ENCODE measurements at places on chromosomes 11 and 22.
A peak's percentile ranks its signal among the peaks of the same experiment; 100 is the strongest.

GRCh38 chr11:113862435-113862834, 12.9 kb downstream of the USP28 start:
- DNase-seq, result no peak

- DNase-seq, result no peak
Measured at GRCh38 chr11:44581246-44581645, 15.8 kb downstream of the CD82 start.

- no peak for DNase-seq
Measured at GRCh38 chr11:5626196-5626595, 1.4 kb downstream of the TRIM34 start.

GRCh38 chr11:128599729-128600128, 12.4 kb upstream of the ETS1 start:
- no peak for DNase-seq

DNA sequence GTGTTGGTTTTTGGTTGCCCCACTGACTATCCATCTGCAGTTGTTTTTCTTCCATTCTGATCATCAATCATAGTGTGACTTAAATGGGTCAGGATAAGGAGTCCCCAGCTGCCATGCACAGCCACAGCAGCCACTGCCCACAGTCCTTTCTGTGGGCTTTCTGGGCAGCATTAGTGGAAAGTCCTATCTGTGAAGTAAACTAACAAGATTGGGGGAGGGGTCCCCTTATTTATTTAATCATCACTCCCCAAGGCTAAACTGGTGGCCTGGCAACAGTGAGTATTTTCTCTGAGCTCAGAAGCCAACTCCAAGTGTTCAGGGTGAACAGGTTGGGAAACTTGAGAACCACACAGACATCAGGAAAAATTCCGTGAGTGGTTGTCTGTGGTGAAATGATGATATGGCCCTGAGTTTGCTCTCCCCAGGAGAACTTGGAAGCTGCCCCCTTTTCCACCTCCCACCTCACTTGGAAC, 145.0 kb downstream of the CCDC34 start:
- no peak for DNase-seq

DNA sequence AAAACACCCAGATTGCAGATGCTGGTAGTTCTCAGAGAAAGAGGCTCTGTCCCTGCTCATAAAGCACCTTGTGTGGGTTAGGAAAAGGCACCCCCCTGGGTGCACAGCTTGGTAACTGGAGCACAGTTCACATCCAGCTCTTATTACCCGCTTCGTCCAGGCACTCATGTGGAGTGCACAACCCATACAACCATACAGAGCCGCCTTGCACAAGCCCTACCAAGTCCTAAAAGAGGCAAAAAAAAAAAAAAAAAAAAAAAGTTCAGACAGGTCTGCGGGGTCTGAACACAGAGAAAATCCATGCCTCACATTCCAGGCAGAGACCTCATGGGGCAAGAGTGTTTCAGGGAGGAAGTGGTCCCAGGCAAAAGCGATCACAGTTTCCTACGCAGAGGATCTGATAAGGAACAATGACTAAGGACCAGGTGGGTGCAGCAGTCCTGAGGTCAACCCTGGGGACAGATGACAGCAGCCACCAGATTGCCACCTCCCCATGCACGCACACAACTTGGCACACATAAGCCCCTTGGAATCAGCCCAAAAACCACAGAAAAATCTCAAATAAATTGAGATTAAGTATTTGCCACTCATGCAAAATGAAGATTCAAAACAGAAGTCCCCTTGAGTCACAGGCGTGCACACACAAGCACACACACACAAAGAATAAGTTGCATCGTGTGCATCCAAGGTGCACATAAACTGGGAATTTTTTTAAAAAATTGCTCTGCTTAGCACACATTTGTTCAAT, 12.3 kb downstream of the MB start:
- no peak for DNase-seq

DNA sequence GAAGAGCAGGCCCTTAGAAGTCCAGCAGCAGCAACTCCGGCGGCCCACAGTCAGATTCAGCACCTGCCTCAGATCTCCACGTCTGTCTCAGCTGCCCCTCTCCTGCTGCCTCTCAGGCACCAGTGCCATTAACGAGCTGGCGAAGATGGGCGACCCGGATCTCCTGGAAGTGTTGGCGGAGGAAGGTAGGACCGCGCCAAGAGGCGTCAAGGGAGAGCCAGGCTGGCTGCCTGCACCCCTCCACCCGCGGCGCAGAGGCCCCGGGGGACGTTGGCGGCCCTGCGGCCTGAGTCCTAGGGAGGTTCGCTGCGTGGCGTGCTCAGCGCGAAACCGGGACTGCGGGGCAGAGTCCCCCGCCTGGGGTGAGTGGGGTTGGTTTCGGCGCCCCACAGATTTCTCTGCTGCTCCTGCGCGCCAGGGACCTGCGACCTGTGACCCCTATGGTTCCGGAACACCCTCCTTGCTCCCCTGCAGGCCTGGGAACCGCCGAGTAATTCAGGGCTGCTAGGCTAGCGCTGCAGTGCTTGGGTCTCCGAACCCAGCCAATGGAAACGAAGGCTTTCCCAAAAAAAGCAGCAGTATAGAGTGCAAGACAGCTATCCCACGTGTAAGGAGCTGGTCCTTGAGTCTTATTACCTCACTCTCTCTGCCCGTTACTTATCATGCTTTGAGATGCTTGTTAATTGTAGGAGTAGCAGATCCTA, 615 bp downstream of the ANO5 start:
- peak; percentile 49 for DNase-seq

DNA sequence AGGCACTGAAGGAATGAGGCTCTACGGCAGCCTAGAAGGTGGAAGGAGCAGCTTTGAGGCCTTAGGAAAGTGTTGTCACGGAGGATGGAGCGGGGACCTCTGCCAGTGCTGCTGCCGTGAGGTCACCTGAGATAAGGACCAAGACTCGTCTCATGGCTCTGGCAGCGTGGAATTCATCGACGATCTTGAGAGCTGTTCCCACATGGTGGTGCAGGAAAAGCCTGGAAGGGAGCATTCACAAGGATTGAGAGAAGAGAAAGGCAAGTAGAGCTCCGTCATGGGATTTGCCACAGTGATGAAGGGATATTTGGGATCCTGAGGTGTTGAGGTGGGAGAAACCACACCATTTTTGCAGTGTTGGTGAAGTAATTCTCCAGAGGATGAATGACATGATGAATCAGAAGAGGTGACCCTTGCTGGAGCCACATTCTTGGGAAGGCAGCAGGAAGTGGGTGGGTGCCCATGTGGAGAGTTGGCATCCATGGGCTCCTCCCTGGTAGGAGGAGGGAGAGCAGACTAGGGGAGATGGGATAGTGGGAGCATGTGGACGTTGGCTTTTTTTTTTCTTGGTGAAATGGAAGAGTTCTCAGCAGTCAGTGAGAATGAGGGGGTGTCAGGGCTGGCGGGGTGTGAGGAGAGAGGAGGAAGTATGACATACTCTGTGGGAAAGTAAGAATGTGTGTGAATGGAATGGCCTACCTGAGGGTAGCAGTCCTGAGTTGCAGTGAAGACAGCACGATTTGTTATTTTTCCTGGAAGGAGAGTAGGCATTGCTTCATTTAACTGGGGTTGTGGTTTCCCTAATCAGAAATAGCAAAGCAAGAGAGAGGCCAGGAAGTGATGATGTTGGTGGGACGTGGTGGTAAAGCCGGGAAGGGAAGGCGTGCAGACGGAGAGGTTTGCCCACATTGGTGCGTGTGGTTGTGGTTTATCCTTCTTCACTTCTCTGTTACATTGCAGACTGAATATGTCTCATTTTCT, 11.1 kb downstream of the PPP6R3 start:
- DNase-seq, result no peak

- DNase-seq, result no peak
Measured at GRCh38 chr11:96235751-96236150, 107.2 kb downstream of the MAML2 start.

DNA sequence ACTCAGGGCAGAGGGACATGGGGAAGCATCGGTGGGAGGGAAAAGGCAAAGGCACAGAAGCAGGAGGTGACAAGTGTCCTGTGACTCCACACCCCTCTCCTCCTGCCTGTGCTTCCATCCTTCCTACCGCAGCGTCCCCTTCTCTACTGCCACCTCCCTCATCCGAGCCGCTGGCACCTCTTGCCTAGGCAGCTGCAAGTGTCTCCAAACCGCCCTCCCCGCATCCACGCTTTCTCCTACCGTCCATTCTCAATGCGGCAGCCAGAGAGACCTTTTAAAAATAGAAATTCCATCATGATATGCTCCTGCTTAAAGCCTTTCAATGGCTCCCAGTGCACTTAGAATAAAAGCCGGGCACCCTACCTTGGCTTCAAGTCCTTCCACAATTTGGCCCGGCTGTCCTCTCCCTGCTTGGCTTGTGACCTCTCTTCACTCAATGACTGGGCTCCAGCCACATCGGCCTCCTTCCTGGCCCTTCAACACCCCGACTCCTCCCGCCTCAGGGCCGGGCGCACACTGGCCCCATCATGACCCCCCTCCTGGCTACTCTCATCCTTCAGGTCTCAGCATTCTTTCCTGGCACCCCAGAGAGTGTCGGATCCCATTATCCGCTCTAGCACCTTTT, 16.5 kb downstream of the LRRC10B start:
- no peak for DNase-seq

DNA sequence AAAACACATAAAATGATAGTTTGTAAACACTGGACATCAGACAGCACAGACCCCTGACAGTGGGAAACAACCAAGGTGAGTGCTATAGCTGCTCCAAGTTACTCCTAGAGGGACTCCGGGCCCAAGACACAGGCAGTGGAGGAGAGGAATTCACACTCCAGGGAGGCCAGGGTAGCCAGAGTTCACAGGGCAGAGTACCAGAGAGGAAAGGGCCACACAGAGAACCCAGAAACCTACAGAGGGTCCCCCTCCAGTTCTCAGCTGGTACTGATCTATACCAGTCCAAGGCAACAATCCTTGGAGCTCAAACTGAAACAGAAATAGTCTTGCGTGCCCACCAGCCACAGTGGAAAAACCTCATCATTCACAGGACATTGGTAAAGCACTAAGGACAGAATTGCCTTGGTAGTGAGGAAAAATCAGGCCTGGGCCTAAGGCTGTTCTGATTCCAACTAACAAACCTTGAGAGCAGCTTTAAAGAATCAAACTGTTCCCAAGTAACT, 7.6 kb downstream of the VPS37C start:
- no peak for DNase-seq

DNA sequence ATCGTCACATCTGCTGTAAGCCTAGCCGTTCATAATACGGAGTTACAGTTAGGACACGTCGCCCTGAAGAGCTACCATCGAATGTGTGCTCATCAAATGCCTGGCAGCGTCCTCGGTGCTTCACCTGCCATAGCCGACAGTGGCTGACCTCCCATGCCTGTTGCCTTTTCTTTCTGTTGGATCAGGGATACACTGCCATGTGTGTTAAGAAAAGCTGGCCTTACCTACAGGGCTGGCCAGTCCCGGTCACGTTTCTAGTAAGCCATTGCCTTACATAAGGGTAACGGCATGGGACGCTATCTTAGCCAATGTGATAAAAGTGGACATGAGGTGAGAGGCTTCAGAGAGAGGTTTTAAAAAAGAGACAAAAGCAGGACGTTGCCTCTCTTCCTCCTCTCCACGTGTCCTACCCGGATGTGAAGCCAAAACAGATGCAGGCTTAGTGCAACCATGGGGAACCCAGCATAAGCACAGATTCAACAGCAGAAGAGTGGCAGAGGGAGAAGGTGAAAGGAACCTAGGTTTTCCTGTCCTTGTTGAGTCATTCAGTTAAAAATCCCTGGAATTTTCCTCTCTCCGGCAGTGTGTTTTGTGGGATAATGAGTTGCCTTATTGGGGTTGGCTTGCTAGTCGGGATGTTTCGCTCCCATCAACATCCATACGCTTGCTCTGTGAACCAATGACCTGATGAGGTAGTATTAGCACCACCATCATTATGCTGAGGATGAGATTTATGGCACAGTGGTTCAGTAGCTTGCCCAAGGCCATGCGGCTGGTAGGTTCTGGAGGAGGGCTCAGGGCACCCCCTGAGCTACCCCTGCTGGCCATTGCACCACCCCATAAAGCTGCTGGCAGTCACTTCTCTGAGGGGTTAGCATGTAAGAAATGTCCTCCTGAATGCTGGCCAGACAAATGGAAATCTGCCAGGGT, 67.4 kb upstream of the B3GAT1 start:
- DNase-seq, result no peak

GRCh38 chr11:96272529-96273222, 70.3 kb downstream of the MAML2 start:
- no peak for DNase-seq

DNA sequence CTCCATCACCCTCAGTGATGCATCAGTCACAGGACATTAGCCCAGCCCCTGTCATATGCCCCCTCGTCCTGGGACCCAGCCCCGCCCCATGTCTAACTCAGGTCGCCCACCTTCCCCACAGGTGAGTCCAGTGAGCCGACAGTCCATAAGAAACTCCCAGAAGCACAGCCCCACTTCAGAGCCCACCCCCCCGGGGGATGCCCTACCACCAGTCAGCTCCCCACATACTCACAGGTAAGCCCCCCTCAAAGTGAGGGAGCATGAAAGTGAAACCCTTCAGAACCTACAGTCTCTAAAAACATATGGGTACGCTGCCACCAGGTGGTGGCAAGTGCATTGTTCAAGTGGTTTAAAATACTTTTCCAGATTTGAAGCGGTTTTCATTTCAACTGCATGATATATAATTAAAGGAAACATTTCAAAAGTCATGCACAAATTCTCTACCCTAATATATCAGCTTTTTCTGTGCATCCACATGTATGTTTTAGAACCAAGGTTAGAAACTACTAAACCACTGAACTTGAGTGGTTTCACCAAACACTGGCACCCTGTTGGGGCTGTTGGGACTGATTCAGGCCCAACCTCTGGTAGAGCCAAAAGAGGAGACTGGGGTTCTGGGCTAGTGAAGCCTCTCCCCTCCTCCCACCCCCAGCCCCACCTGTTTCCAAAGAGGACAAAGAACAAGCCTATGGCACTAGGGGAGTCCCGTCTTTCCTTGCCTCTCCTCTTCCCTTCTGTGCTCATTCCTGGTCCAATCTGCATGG, 17.3 kb downstream of the EPS8L2 start:
- DNase-seq, result peak; percentile 39

DNA sequence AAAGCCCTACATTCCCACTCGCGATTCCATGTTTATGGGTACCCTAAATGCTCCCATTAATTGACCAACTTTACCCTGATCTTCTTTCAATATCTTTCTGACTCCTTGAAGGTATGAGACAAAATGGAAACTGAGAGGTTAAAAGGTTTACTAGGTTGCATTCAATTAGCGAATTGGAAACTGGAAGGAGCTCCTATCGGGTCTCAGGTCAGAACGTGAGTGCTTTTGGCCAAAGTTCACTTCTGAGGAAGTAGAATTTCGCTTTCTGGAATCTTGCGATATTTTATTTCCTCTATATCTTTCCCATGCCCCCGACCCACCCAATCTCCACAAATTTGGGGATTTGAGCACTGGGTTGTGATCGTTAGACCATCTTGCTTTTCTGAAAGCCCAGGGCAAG, 2.6 kb downstream of the EHF start:
- no peak for DNase-seq

GRCh38 chr11:71490731-71491390, 36.2 kb upstream of the KRTAP5-7 start:
- DNase-seq, result no peak

DNA sequence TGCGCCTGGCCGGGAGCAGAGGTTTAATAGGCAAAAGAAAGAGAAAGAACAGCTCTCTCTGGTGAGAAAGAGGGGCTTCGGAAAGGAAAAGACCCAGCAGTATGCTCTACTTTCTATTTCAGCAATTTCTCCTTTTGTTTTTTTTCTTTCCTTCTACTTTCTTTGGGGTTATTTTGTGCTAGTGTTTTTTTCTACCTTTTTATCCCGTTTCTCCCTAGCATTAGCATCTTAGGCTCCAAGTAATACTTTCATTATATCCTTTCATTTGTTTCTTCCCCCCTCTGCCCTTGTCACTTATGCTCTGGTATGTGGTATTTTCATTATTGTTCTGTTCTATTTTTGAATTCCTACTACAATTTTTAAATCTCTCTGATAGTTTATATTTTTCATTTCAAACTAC, 4.5 kb downstream of the SNU13 start:
- no peak for DNase-seq

Measured in HAP-1 (cell line).